Stimulated activated CD4-positive, alpha-beta T cell treated with anti-CD3 and anti-CD28 coated beads, Interleukin-4, amount 100 ng/mL, for 4 hours (primary cell): ENCODE measurements at places on chromosomes 1 and 21.

- DNase-seq, result no peak
Observed at GRCh38 chr1:4063516-4063915, 163.4 kb upstream of the C1orf174 start.

DNA sequence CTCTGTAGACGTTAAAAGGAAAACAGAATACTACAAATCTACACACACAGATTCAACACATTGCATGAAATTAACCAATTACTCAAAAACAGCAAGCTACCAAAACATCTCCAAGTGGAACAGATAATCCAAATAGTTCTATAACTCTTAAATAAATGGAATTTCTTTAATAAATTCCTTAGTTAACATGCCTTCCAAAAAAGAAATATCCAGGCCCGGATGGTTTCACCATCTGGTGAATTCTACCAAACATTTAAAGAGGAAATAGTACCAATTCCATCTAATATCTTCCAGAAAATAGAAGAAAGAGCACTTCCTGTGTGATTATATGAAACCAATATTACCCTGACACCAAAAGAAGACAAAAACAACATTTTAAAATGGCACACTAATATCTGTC lies 52.8 kb upstream of the COL6A2 start:
- no peak for DNase-seq

DNA sequence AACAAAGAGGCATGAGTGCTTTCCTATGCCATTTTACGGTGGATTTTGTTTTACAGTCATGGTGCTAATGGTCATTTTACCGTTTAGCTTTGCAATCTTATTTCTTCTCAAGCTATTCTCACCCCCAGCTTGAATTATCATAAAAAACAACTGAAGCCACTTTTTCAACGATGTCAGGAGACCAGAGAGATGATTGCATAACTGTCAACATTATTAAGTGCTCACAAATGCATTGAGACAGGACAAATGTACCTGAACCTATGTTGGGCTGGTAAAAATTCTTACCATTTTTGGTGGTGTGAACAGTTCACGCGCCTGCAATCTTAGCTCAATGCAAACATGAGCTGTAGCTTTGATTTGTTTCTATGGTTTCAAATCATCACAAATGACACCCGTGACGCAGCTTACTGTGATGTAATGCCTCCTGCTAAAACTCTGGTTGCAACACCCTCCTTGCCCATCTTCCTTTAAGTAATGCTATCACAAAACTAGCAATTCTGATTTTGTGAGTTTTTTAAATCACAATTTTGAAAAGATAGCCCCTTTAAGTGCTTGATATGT lies 104.4 kb downstream of the UCHL5 start:
- no peak for DNase-seq

- DNase-seq, result no peak
Observed at GRCh38 chr1:156578055-156578454, 1.5 kb upstream of the TTC24 start.

- no peak for DNase-seq
Observed at GRCh38 chr1:195965475-195965874, 642.8 kb downstream of the KCNT2 start.

- DNase-seq, result no peak
Observed at GRCh38 chr1:162159515-162159914, 90.0 kb downstream of the NOS1AP start.

- no peak for DNase-seq
Observed at GRCh38 chr1:1426496-1427105, 5.5 kb upstream of the ANKRD65 start.

DNA sequence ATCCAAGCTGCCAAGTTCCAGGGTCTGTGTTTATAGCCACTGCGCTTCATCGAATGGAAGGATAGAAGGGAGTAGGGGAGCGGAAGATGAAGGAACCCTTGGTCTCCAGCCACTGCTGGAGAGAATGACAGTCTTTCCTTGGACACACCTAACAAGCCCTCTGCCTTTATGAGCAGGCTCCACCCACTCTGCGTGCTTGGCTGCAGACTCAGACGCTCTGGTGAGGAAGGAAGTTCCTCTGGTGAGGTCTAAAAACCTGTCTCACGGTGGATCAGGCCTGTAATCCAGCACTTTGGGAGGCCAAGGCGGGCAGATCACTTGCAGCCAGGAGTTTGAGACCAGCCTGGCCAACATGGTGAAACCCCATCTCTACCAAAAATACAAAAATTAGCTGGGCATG lies 55.4 kb downstream of the MATN1 start:
- no peak for DNase-seq

DNA sequence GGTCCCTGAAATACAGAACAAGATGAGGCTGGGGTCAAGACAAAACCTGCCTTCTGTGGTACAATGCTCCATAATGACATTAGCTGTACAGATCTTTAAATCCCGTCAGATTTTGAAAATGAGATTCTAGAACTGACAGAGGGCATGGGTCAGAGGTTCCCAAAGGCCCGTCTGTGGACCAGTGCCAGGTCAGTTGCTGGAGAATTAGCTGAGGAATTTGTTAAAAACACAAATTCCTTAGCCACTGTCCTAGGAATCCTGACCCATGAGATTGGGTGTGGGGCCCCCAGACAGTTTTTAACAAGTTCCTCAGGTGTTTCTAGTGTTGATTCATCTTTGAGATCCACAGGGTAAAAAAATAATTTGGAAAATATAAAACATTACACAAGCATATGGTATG lies 97.0 kb downstream of the SIPA1L2 start:
- no peak for DNase-seq

DNA sequence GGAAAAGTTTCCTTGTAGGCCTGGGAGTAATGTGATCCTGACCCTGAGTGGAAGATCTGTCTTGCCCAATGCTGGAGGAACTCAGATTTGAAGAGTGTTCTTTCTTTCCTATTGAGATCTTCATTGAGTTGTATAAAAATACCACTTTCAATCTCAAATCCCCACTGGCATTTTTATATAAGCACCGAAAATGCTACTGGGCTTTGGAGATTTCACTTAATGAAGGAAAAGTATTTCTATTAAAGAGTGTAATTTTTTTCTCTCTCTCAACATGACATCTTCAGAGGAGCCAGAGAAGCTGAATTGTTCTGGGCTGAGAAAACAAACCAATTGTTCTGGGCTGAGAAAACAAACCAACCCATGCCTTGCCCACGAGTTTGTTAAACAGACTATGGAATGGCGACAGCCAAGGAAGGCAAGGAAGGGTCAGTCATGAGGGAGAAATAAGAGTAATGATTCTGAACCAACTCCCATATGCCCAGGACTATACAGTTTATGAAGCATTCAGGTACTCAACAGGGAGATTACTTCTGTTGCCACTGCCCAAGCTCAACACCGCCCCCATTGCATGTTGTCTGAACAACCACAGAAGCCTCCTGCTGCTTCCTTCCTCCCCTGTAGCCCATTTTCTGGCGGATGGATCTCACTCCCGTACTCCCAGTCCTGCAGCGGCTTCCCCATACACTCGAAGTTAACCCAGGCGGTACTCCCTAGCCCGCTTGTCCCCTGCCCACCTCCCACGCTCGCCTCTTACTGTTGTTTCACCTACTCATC lies 103.2 kb downstream of the BEND5 start:
- DNase-seq, result no peak

GRCh38 chr1:30190511-30191153 lies 532.8 kb downstream of the MATN1 start:
- no peak for DNase-seq

GRCh38 chr1:166189126-166189525 lies 22.3 kb upstream of the FAM78B start:
- DNase-seq, result no peak

- no peak for DNase-seq
Observed at GRCh38 chr1:41420860-41421259, 59.6 kb downstream of the FOXO6 start.

DNA sequence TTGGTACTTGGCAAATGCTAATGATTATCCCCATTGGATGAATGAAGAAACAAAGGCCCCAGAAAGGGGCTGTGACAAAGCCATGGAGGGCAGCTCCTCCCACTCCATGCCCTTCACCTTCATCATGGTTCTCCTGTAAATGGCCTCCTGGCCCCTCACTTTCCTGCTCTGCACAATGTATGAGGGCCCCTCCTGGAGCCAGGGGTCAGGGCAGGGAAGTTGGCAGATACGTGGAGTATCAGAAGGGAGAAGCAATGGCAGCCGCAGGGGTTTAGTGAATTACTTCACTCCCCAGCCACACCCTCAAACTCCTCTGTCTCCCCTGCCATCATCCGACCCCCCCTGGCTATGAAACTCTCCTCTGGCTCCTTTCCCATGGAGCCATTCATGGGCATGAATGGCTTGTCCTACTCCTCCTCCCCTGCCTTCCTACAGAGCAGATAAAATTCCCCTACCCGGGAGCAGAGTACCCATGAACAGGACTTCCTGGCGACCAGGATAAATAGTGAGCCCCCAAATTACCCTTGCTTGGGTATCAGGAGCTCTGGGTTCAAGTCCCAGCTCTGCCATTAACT lies 86.3 kb downstream of the CAMK2N1 start:
- DNase-seq, result no peak

DNA sequence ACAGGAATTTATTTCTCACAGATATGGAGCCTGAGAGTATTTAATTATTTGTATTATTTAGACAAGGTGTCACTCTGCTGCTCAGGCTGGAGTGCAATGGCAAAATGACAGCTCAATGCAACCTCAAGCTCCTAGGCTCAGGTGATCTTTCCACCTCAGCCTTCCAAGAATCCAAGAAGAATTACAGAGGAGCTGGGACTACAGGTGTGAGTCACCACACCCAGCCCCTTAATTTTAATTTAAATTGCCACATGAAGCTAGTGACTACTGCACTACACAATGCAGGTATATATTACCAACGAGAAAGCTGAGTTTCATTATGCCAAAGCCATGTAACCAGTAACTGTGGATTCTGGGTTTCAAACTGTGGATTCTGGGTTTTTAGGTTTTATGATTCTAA lies 2.1 kb downstream of the KHDC4 start:
- no peak for DNase-seq

DNA sequence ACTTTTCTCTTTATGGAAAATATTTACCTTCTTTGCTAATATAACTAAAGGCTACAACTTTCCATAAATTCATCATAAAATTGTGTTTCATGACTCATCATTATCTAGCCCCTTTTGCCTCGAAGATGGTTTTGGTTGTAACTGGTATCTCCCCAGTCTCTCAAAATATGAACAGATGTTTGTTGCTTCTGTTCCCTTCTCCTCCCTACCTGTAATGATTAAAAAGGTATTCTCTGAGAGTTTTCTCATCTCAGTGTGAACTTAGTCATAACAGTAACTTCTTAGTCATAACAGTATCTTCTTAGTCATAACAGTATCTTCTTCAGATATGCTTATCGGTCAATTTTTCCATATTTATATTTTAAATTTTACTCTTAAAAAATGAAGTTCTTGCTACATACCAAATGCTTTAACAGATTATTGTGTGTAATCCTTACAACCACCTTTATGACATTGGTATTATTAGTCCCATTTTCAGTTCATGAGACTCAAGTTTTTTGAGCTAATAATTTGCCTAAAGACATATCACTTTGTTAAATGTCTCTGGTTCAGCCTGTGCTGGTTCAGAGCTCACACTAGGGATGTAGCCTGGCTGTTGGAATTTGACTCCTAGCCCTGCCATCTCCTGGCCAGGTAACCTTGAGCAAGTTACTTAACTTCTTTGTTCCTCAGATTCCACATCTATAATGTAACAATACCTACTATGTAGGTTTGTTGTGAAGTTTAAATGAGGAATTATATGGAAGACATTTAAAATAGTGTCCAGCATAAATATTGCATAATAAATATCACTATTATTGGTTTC lies 32.6 kb downstream of the ATP1B1 start:
- DNase-seq, result no peak

DNA sequence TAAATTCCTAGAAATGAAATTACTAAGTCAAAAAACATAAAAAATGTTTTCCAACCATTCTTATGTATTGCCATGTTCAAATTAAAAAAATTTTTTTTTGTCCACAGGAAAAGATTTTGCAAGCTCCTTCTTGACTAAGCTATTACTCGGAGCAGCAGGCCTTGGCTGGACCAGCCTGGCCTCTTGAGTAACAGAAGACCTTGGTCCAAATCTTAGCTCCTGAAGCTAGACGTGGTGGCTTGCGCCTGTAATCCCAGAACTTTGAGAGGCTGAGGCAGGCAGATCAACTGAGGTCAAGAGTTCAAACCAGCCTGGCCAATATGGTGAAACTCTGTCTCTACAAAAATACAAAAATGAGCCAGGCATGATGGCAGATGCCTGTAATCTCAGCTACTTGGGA lies 77.6 kb downstream of the CLSTN1 start:
- no peak for DNase-seq

GRCh38 chr1:60463146-60463545 lies 389.6 kb upstream of the C1orf87 start:
- no peak for DNase-seq

DNA sequence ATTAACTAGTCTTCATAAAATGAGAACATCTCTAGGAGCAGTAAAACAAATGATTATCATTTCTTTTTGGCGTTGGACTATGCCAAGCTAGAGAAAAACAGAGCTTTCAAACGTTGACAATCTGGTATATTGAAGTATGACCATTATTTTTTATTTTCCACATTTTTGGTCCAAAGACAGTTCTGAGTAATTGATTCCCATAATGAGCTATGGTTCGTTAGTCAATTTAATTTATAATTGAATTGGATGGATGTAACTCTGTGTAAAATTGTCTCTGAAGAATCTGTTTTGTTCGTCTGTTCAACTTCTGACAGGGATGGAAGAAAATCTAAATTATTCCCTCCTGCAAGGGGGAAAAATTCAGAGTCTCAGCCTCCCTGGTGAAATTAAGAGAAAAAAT lies 234.5 kb downstream of the LMO4 start:
- DNase-seq, result no peak

DNA sequence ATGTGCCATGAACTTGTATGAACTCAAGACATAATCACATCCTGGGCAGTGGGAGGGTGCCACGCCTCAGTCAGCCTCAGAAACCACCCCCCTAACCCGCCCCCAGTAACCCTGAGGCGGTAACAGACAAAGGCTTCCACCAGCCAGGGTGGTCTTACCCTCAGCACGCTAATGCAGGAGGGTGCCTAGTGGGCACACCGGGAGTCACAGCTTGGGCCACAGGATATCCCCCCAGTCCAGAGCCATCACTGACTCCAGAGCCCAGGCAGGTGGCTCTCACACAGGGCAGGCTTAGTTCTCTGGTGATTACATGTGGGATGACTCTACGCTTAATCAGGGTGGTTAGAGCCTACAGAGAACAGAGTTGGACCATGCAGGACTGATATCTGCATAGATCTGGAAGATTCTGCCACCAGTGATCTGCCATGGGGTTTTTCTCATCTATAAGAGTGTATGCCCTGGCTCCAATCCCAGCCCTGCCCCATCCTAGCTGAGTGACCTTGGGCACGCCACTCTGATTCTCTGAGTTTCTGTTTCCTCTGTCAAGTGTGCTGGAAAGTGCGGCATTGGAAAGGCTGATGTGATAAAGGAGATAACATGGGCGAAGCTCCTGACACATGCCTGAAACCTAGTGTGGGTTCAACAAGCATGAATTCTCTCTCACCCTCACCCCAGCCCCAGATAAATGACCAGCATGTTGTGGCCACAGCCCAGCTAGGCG lies 27.3 kb downstream of the OPTC start:
- DNase-seq, result no peak
